ENCODE measurements at places on chromosomes 2 and 18. TPM values are rescaled to one million over a fixed set of nuclear protein-coding genes. Genes with fewer than 3 reads are reported as not detected.

Gene BAZ2B
- 54.6 TPM for total RNA-seq

Gene WNT6
- not detected for total RNA-seq

Gene METTL4
- total RNA-seq = 5.8 TPM

Gene CDH2
- 1.3 TPM for total RNA-seq

Gene DLX1
- total RNA-seq = 2.9 TPM

Gene PUS10
- total RNA-seq = 3.8 TPM

Gene LYPD1
- total RNA-seq = under 0.01 TPM

Data from hair follicle dermal papilla cell (primary cell).